CD4-positive, alpha-beta T cell treated with Interleukin-15 for 4 hours (primary cell): ENCODE measurements at places on chromosomes 1 and 21.
A peak's percentile ranks its signal among the peaks of the same experiment; 100 is the strongest.

- DNase-seq: no peak
These were observed 63.2 kb downstream of the MPZL1 start for GRCh38 chr1:167784876-167785550.

GRCh38 chr1:14369526-14370213, 228.8 kb upstream of the KAZN start:
- DNase-seq: no peak

- DNase-seq: no peak
These were observed 39.5 kb upstream of the CR2 start for GRCh38 chr1:207414606-207415108.

DNA sequence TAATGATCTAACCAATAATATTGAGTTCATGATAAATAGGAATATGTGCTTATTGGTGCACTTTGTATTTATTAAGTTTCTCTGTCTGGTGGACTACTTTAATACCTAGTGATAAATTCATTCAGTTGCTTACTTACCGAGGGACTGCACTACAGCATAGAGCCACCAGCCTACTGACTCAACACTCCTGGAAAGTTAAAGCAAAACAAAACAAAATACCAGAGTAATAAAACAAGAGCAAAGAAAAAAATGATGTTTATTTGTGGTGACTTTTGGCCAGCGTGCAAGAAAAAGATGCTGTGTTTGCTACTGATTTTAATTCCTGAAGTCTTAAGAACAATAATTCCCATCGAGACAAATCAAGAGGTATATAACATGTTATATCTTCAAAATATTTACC, 586.3 kb downstream of the PLA2G4A start:
- no peak for DNase-seq

DNA sequence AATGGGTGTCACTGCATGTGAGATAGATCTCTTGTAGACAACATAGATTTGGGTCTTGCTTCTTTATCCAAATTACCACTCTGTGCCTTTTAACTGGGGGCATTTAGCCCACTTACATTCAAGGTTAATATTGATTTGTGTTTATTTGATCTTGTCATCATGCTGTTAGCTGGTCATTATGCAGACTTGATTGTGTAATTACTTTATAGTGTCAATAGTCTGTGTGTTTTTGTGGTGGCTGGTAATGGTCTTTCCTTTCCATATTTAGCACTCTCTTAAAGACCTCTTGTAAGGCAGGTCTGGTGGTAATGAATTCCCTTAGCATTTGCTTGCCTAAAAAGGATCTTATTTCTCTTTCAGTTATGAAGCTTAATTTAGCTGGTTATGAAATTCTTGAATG, 29.6 kb downstream of the ZNF691 start:
- no peak for DNase-seq

DNA sequence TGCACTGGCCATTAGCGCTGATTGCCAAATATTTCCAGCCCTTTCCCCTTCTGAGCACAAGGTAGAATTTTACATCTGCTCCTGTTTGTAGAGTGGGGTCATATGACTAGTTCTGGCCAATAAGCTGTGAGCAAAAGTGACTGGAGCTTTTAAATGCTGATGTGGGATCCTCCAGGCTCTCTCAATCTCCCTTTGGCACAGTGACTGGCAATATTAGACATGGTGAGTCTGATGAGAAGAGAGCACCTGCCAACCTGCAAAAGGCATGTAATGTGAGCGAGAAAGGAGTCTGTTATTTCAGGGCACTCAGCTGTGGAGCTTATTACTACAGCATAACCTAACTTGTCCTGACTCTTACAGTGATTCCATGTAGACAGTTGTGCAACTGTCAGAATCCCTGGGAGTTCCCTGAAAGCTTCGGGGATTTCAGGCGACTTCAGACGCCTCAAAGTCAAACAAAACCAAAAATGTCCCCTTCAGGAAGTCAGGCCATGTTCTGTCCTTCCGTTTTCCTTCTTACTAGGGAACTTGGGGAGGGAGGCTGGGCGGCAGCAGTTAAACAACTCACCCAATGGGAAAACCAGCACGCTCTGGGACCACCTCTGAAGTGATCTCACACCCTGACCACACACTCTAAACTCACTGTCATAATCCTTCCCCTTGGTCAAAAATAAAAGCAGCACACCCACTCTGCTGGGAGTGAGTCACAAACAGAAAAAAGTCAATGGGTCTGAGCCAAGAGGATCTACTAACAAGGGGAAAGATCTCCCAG, 3.6 kb upstream of the RASSF5 start:
- peak; percentile 48 for DNase-seq

DNA sequence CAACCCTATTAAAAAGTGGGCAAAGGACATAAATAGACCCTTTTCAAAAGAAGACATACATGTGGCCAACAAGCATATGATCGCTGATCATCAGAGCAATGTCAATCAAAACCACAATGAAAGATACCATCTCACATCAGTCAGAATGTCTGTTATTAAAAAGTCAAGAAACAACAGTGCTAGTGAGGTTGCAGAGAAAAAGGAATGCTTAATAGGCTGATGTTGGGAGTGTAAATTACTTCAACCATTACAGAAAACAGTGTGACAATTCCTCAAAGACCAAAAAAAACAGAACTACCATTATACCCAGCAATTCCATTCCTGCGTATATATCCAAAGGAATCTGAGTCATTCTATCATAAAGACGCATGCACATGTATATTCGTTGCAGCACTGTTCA, 13.2 kb downstream of the USH2A start:
- DNase-seq: no peak

- DNase-seq: no peak
These were observed 46.3 kb downstream of the RNF115 start for GRCh38 chr1:145777357-145778145.

DNA sequence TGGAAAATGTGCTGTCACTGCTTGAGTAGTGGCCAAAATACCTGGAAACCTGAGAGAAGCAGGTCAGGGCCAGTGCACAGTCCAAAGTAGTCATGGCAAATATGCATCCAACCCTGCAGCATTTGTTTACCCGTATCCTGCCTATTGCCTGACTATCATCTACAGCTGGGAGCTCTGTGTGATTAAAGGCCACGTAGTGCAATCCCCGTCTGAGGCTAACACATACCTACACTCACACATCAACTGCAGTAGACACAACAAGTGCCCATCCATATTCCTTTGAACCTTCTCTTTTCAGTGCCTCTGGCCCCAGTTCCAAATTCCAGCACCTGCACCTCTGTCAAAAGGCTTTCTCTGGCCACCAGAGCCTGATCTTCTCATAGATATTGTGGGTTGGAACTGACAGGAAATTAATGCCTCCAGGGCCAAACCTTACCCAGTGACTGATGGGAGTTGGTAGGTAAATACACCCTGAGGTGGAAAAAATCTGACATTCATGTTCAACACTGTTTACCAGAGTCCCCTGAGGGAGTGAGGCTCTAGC, 383.0 kb downstream of the SETD4 start:
- DNase-seq: no peak

DNA sequence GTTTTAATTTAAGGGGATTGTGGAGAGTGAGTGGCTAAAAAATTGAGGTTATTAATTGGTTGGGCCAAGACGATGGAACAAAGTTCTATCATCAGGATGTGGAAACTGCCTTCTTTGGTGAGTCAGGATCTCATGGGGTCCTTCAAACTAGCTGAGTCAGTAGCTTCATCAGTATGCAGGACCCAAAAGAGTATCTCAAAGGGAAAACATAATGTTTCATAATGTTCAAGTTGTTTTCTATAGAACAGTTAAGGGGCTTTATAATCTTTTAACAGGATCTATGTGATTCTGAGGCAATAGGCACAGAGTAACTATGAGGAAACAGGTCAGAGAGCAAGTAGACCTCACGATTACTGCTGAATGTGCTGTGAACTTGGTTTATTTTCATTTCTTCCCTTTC, 3.2 kb upstream of the OLFML2B start:
- no peak for DNase-seq

GRCh38 chr1:241442686-241443085, 76.9 kb downstream of the FH start:
- no peak for DNase-seq

- DNase-seq: no peak
These were observed 9.6 kb downstream of the ZNF644 start for GRCh38 chr1:91012196-91012595.

DNA sequence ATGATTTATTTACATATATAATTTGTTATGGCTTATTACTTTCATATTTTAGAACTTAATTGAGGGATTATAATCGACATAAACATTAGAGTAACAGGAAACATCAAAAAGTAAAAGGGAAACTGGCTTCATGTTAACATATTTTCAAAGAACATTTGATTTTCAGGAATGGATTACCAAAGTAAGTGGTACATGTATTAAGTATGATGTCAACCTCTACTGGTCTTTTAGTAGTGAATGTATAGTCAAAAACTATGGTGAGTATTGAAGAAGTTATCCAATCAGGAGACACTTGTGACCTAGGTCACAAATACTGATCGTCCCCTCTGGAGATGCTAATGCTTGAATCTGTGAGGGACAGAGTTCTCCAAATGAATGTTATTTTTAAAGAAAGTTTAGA, 768.9 kb upstream of the ADGRL4 start:
- no peak for DNase-seq

DNA sequence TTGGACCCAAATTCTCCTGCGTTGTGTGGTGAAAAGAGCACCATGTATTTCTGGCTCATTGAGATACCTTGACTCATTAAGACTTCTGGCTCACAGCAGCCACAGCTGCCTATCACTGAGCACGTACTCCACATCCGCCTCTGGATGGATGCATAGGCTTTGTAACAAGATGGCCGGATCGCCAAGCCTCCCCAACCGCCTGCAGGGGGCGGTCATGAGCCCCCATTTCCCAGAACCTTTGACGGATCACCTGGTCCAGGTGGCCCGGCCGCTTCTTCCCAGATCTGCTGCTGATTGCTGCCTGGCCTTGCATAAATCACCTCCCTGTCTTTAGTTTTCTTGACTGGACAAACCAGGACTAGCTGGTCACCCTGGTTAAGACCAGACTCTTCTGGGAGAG, 156.5 kb upstream of the KLHDC7A start:
- DNase-seq: no peak

GRCh38 chr1:3065797-3066196, 3.2 kb upstream of the PRDM16 start:
- DNase-seq: no peak

DNA sequence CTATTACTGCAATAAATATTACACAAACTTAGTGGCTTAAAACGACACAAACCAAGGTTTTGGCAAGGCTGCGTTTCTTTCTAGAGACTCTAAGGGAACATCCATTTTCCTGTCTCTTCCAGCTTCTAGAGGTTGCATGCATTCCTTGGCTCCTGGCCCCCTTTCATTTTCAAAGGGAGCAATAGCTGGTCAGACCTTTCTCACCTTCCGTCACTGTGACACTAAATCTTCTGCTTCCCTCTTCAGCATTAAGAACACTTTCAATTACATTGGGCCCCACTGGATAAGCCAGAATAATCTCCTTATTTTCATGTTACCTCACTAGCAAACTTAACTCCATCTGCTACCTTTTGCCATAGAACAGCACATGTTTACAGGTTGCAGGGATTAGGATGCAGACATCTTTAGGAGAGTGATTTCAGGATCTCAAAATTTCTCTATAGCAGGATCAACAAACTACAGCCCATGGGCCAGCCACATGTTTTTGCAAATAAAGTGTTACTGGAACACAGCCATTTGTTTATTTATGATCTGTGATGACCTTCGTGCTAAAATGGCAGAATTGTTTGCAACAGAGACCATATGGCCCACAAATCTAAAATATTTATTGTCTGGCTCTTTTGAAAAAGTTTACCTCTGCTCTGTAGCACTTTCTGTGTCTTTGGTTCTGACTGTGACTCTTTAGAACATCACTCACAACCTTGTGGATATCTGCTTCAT, 221.5 kb upstream of the SGIP1 start:
- no peak for DNase-seq

GRCh38 chr21:33249331-33250002, 16.7 kb upstream of the IL10RB start:
- DNase-seq: no peak

DNA sequence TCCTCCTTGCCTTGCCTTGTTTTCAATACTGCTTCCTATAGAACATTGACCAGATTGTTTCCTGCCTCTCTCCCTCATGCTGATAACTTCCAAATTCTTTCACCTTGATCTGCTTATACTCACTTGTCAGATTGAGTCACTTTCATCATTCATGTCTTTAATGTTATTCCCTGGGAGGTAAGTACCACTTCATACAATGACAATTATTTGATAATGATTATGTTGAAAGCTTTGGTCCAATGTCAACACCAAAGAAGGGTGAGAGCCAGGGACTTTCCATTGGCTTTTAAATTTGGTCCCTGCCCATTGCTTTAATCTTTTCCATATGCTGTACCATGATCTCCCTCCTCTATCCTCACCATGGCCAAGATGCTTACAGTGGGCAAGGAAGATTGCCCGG, 137.4 kb downstream of the SYT2 start:
- DNase-seq: no peak

DNA sequence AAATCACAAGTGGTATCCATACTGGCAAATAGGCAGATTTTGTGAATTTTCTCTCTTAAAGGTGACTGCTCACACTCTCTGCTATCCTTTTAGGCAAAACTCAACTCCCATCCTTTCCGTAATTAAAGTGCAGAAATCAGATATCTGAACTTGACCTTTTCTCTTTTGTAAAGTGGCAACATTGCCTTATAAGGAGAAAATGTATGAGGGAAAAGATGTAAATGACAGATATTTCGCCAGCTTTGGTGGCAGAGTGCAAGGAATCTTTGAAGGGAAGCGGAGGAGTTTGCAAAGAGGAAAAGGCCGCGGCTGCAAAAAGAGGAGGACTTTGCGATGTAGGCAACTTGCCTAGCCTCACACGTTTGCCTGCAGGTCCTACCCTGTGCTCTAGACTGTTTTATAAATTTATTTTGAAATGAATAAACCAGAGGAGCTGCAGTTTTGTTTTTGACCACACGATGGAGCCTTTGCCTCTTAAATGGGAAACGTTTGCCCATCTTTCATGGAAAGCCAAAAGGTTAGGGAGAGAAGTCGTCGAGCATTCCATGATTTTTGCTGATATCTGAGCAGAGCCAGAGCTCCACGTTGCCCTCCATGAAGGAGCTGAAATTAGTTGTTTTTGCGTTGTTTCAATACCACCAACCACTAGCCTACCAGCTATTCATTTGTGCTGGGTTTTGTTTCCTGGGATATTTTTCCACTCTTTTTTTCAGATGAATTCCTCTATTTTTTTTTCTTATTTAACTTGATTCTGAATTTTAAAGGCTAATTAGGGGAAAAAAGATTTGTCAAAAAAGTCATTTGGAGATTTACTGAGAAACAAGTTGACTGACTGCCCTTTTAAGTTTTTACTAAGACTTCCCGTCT, 242.3 kb downstream of the LMX1A start:
- DNase-seq: peak; percentile 4

DNA sequence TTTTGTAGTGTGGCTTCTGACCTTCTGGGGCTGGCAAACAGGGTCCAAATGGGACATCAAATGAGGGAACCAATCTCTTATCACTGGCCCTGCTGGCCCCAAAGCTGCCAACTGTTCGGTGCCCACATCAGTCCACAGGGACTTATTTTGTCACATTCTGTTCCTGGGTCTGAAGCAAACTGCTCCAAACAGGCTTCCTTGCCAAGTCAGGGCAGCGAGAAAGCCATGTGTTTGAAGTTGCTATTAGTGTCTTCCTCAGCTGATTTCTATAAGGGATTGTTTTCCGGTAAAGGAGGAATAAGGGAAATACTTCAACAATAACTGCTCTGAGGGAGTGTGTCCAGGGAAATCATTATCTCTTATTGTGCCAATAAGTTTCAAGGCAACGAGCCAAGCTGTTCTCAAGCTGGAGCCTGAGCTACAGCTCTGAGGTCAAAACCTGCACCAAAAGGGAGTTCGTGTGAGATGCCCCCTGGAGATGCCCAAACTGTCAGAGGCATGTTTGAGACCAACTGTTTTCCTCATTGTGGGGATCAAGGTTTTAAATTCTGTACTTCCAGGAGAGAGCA, 381.4 kb upstream of the PROX1 start:
- no peak for DNase-seq
